ENCODE measurements at places on chromosomes 1 and 21. TPM values are rescaled to one million over a fixed set of nuclear protein-coding genes. Genes with fewer than 3 reads are reported as not detected.

DNA sequence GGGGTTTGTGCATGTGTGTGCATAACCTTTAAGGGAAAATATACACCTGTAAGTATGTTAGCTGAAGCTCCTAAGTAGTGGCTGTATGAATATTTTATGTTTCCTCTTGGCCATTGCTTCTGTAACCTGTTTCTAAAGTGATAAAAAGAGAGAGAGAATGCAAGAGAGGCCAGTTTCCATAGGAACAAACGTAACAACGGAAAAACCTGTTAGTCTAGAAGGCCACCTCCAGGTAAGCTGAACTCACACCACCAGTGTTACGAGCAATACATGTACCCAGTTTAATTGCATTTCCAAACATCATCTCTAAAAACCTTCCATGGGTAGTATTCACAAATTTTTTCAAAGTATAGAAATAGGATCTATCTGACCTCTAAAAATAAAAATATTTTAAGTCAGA lies 63.1 kb downstream of the PLPPR4 start:
- no peak for ATAC-seq

Gene GUCA2B
- not detected for total RNA-seq

DNA sequence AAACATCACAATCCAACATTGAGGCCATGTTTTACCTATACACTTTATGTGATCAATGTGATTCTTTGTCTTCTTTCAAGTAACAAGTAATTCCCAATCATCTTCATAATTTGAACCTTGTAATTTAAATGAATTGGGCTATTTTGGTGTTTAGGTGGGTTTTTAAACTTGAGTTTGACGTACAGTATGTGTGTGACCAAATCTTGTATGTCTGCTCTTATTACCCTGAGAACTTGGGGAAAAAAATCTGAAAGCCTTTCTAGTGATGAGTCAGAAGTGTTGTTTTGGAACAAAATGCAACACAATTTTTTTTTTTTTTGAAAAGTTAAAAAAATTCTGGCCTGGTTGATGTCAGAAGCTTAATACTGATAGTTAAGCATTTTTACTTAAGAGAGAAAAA lies 68.5 kb downstream of the HHAT start:
- no peak for ATAC-seq

- ATAC-seq: no peak
Observed at GRCh38 chr1:150065184-150065871, 2.2 kb upstream of the VPS45 start.

DNA sequence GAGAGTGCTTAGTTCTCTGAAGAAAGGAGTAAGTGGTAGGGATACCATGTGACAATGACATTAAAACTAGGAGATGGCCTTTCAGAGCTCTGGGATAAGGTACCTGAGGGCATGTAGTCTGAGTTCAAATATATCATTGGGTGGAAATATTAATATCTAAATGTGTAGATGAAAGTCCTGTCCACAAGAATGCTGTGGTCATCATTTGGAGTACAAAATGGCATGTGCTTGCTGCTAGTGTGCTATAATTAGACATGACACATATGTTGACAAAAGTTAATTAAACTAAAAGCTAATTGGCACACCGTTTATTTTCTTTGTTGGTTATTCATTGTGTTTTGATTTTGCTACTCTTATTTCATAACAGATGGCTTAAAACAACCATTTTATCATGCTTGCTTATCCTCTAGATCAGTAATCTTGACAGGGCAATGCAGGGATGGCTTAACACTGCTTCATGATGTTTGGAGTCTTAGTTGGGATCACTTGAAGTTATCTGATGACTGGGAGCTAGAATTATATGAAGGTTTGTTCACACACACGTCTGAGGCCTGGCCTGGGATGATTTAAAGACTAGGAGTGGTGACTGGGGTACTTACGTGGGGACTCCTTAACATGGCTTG lies 31.0 kb downstream of the CC2D1B start:
- no peak for ATAC-seq

GRCh38 chr1:220484135-220484534 lies 43.8 kb upstream of the MARK1 start:
- ATAC-seq: no peak

DNA sequence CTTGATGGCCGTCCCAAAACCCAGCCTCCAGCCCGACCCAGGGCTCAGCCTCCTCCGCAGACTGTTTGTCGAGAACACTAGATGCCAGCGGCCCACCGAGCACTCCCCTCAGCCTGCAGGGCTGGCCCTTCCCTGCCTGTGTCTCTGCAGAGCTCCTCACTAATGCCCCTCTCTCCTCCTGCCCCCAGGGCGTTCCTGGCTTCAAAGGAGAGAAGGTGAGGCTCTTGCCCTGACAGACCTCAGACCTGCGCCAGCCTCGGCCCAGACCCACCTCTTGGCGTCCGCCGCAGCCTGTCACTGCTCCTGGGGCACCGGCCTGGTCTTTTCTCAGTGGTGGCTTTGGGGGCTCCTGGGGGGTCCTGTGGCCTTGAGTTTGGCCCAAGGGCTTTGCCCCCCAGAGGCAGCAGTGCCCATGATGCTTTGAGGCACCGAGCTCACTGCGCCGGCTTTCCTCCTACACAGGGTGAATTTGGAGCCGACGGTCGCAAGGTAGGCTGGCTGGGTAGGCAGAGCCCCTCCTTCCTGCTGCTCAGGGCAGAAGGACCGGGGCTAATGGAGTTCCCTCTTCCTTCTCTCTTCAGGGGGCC lies 18.4 kb downstream of the COL6A2 start:
- no peak for ATAC-seq

Gene OR2L2
- total RNA-seq: 0.11 TPM

Gene KLF18
- not detected for total RNA-seq

Gene CD84
- total RNA-seq: 15.7 TPM

Measured in activated T-helper 17 cell treated with anti-CD3 and anti-CD28 coated beads, Interleukin-2, amount 50 U/mL, for 72 hours (primary cell).